NCI-H1694 treated with DMSO at 0.1 percent for 48 hours (cell line): ENCODE measurements at places on chromosomes 12 and 14.

DNA sequence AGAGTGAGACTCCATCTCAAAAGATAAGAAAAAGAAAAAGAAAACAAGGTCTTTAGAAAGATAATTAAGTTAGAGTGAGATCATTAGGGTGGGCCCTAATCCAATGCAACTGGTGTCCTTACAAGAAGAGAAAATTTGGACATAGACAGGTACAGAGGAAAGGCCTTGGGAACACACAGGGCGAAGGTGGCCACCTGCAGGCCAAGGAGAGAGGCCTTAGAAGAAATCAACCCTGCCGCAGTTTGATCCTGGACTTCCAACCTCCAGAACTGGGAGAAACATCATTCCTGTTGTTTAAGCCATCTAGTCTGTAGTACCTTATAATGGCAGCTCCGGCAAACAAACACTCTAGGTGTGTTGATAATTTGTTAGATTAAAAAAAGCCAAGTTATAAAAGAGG is 491.9 kb downstream of the MED13L start:
- no peak for DNase-seq

DNA sequence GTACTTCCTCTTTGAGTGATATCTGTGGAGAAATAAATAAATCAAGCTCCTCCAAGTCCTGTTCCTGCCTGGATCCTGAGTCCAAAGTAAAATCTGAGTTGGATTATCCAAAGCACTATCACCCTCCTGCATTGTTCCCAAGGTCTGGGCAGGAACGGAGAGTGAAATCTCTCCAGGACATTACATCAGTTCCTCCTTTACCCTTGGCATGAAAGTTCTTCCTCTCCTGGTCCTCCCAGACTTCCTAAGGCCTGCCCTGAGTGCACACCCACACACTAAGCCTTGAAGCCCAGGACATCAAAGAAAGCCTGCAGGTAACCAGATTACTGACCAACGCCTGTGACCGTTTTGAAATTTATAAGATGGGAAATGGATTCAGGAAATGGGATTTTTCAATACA is 206.8 kb upstream of the BCL2L14 start:
- no peak for DNase-seq

DNA sequence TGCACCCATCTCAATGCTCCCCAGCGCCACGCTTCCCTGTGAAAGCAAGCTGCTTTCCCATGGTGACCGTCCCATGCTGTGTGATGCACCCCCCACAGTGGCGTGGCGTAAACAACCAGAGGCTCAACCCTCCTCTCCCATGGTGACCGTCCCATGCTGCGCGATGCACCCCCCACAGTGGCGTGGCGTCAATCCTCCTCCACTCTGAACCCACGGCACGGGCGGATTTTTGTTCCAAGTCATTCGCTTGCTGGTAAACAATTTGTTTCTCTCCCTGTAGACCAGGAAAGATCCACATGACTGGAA is 8.9 kb downstream of the STX2 start:
- DNase-seq: no peak

DNA sequence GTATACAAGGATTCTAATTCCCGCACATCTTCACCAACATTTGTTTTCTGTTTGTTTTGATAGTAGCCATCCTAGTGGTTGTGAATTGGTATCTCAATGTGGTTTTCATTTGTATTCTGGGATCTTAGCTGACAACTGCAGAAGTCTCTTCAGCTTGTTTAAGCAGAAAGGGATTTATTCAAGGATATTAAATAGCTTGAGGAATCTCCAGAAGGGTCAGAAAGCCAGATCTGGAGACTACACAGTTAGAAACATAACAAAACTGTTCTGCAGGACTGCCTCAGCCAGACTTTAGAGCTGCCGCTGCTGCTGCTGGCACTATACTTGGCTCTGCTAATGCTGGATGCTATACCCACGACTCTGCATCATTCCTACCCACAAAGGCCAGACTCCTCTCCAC is 13.4 kb upstream of the CDKL1 start:
- no peak for DNase-seq

DNA sequence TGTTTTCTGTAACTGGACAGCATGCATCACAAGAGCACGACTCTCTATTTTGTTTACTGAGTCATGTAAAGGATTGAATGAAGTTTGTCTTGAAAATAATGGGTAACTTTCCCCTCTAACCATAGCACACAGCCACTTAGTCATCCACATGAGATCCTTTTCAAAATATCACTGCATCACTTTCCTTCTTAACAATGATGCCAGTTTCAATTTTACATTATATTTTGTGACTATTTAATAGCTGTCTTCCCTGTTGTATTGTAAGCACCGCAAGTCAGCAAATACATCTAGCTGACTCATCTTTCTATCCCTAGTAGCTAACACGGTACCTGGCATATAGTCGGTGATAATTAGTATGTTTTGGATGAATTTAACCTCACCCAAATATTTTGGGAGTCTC is 83.3 kb upstream of the PPM1H start:
- DNase-seq: no peak

DNA sequence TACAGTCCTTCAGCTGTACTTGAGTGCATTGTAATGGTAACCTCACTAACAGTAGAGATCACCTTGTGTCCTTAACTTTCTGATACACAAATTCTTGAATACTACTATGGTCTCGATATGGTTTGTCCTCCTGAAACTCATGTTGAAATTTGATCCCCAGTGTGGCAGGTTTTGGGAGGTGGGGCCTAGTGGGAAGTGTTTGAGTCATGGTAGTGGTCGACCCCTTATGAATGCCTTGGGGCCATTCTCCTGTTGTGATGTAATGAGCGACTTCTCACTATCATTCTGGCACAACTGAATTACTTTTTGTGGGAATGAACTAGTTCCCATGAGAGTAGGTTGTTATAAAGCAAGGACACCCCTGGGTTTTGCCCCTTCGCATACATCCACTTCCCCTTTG is 52.3 kb downstream of the IPO8 start:
- no peak for DNase-seq

DNA sequence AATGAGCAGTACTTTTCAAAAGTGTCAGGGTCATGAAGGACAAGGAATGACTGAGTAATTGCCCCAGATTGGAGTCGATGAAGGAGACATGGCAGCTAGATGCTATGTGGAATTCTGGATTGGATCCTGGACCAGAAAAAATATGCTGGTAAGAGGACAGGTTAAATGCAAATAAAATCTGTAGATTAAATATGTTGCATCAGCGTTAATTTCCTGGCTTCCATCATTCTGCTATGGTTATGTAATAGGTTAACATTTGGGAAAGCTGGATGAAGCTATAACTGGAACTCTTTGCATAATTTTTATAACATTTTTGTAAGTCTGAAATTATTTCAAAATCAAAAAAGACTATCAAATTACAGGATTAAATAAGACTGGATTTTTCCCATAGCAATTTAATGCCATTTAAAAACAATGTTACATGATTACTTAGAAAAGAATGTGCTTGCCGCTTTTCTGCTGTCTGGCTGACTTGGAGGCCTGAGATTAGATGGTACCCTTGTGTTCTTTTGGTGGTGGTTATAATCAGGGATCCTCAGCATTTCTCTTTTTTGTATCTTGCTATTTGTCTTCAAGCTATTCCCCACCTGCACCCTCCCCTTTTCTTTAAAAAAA is 65.1 kb downstream of the FBXW8 start:
- no peak for DNase-seq

- no peak for DNase-seq
These were observed 291.3 kb downstream of the RPAP3 start for GRCh38 chr12:47414511-47414910.

GRCh38 chr12:3380200-3381043 is 110.6 kb upstream of the PRMT8 start:
- no peak for DNase-seq

DNA sequence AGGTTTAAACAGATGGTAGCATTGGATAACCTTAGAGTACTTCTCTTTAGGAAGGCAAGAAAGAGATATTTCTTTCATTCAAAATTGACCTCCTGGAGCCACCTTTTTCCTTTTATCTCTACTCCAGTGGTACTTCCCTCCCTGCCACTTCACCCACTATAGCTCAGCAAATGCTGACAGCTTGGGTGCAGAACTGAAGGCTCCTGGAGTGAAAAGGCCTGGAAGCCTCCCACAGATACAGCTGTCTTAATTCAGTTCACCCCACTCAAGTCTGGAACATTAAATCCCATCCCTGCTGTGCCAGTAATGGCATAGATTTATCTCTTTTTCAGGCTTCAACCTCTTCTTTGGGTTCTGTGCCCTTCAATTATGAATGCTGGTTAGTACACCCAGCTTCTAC is 140.3 kb downstream of the NEDD1 start:
- no peak for DNase-seq

DNA sequence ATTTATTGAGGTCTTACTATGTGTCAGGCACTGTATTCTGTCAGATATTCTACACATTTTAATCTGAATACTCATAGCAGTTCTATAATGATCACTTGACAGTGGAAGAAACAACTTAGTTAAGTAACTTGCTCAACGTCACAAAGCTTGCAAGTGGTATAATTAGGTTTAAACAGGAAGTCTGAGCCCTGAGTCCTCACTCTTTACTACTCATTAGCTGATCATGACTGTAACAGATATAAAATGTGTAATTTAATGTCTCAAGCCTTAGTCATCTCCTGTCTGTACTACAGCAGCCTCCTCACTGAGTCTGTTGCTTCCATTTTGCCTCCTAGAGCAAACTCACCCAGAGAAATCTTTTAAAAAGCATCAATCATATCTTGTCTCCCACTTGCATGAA is 38.9 kb downstream of the PPP4R4 start:
- DNase-seq: no peak

- DNase-seq: no peak
These were observed 1.5 kb downstream of the RDH5 start for GRCh38 chr12:55721601-55722213.

DNA sequence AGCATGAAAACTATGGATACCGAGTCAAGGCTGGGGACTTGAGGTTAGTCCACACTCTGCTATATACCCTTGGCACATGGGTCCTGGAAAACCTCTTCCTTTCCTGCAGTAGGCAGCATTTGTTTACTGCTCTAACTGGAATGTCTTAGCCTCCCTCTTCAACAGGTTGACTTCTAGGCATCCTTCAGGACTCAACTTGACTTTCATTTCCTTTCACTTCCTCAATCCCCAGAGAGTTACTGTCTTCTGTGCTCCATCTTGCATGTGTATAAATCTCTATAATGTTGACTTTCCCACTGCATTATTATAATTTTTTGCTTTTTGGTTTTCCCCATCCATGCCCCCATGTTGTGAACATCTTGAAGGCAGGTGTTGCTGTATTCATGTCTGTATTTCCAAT is 107.9 kb downstream of the VRK1 start:
- no peak for DNase-seq

- DNase-seq: peak; percentile 56
These were observed 107.4 kb downstream of the TSHR start for GRCh38 chr14:81062816-81063215.

DNA sequence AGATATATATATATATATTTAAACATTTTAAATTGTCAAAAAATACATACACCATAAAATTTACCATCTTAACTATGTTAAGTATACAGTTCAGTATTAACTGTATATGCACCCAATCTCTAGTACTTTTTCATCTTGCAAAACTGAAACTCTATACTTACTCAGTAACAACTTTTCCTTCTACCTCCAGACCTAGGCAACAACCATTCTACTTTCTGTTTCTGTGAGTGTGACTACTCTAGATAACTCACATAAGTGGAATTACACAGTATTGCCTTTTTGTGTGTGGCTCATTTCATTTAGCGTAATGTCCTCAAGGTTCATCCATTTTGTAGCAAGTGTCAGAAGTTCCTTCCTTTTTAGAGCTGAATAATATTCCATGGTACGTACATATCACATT is 8.2 kb downstream of the FAM234B start:
- DNase-seq: no peak

- peak; percentile 55 for DNase-seq
These were observed 64.6 kb downstream of the BEGAIN start for GRCh38 chr14:100522616-100523099.

DNA sequence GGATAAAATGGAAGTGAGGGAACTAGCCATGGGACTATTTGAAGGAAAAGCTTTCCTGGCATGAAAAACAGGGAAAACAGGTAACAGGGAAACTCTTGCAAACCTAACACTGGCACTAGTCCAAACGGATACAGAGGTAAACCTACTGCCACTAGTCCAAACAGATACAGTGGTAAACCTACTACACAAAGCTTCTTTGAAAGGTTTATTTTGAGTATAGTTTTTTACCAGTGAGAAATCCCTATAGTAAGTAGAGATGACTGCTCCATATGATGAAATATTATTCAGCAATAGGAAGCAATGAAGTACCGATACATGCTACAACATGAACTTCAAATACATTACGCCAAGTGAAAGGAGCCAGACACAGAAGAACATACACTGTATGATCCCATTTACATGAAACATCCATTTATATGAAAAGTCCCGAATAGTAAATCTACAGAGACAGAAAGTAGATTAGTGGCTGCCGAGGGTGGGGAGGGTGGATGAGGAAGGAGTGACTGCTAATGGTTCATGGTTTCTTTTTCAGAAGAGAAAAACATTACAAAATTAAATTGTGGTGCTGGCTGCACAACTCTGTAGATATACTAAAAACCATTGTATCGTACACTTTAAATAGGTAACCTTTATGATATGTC is 25.5 kb downstream of the SPTLC2 start:
- DNase-seq: no peak

- no peak for DNase-seq
These were observed 1.9 kb upstream of the MMP17 start for GRCh38 chr12:131826097-131826928.

DNA sequence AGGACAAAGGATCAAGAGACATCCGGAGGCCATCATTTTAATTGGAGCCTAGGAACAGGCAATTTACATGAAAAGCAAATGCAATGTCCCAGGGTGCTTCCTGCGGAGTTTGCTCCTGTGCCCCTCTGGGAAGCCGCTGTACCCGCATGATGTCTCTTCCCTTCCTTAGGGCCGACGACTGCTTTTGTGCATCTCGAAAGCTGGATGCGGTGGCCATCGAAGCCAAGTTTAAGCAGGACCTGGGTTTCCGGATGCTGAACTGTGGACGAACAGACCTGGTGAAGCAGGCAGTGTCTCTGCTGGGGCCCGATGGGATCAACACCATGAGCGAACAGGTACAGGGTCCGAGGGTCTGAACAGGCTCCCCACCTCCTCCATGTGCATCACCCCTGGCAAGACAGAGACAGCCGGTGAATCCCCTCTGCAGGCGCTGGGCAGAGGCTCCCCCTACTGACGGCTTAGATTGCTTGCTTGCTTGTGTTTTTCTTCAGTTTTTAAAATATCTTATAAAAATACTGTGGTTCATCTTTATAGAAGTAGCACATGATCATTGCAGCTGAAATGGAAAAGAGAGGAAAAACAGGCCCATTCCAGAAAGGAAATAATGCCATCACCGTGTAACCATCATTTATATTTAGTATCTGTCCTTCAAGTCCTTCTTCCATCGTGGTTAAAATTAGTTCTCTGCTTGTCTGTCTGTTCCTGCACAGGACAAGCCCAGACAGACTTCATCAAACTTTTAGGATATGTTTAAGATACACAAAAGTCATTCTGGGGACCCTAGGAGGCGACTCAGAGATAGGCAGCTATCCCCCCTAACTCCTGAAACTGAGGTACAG is 75.4 kb upstream of the PWP1 start:
- DNase-seq: peak; percentile 29

DNA sequence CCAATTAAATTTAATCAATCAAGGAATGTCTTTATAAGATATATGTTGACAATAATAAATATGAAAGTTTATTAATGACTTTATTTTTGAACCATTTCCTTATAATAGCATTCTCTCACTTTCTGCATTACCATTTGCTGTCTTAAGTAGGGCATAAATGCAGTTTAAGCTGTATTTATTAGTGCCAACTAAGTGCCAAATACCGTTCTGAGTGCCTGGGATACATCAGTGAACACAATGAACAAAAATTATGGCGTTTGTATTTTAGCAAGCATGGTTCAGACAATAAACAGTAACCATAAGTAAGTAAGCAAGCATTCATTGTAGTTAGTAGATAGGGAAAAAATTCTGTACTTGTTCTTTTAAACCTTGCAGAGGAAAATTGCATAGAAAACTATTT is 145.8 kb downstream of the FUT8 start:
- no peak for DNase-seq
